Mucosa of descending colon (tissue), 3 donors: ENCODE measurements at places on chromosomes 4 and X. TPM values are rescaled to one million over a fixed set of nuclear protein-coding genes. Genes with fewer than 3 reads are reported as not detected.

Gene SNCA
- total RNA-seq: 3.1 TPM

- no peak for DNase-seq
Measured at GRCh38 chr4:105415281-105415744, 58.5 kb downstream of the PPA2 start.

DNA sequence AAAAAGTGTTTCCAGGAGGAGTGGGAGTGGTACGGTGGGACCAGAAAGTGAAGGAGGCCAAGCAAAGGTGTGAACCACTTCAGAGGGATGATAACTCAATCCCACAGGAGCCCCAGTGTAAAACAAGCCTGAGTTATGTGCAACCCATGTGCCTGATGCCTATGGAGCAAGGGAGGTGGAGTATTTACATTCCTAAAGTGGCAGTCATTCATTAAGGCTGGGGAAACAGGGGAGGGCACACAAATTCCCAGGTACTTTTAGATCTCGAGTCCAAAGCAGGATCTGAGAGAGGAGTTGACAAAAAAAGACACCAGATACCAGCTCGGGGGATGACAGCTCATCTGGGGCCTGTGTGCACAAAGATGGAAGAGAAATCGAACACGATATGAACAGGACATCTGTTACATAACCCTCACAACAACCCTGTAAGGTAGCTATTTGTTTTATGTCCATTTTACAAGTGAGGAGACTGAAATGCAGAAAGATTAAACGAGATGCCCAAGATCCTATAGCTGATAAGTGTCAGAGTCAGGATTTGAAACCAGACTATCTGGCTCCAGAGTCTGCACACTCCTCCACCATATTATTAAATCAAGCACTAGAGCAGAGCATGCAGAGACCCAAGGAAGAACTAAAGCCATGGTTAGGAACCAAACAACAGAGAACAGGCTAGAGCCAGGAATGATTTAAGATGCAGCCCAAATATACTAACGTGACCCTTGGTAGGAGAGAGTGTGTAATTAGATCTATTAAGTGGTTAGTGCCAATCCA lies 91.9 kb upstream of the MAPK10 start:
- no peak for DNase-seq

DNA sequence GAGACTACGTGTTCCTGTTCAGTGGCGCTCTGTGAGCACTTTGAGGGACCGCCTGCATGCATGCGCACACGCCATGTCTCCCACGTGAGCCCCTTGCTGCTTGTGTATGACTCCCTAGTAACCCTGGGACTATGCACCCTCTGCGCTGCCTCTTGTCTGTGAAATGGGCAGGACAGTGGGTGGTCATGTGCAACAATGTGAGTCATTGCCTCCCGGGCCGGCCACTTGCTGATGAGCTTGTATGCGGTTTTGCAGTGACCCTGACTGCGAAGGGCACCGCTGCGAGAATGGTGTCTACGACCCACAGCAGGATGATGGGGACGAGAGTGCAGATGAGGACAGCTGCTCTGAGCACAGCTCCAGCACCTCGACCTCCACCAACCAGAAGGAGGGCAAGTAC lies 61.4 kb downstream of the TNIP2 start:
- DNase-seq: no peak

DNA sequence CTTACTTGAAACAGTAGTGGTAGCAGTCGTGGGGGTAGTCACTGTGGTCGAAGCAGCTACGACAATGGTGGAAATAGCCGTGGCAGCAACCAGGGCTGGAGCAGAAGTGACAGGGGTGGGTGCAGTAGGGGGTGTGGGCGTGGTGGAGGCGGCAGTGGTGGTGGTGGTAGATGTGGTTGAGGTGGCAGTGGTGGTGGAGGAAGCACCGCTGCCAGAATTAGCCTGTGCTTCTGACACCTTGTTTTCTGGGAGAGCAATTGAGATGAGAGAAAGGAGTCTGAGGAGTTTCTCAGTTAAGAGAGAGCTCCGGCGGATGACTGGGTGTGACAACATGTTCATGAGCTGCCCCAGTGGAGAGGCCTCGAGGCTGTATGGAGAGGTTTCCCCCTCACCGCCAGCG lies 113.5 kb upstream of the HSD17B10 start:
- DNase-seq: no peak

GRCh38 chr4:164203476-164203875 lies 550.5 kb upstream of the SMIM31 start:
- no peak for DNase-seq
